ENCODE measurements at places on chromosomes 1 and 21. TPM values are rescaled to one million over a fixed set of nuclear protein-coding genes. Genes with fewer than 3 reads are reported as not detected.

DNA sequence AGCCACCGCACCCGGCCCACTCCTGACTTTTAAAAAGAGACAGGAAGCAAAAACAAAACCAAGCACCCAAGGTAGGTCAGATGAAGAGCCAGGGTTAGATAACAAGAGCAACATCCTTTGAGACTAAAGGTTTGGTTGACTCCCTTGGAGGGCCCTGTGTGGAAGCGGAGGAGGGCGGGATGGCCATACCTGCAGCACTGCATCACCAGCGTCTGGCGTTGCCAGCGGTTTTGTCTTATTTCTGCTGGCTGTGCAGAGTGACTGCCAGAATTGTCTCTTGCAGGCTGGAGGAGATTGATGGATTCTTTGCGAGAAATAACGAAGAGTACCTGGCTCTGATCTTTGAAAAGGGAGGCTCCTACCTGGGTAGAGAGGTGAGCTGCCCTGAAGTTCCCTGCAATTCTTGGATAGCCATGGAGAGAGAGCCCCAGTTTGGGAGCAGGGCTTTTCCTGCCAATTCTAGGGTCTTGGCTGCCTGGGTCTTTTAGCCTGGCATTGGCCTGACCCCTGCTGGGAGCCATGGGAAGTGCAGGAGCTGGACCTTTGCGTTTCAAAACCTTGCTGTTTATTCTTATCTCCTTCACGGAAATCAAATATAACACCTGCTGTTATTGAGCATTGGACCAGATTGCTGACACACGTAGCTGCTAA is 24.0 kb downstream of the QSOX1 start:
- H3K36me3 ChIP-seq: no peaks in the 10 kb centered on the region
- H3K4me1 ChIP-seq: peaks cover 5% of the 10 kb centered on the region
- H3K27me3 ChIP-seq: no peaks in the 10 kb centered on the region
- H3K4me3 ChIP-seq: no peak overlapping the region
- no peak overlapping the region for H3K27ac ChIP-seq

DNA sequence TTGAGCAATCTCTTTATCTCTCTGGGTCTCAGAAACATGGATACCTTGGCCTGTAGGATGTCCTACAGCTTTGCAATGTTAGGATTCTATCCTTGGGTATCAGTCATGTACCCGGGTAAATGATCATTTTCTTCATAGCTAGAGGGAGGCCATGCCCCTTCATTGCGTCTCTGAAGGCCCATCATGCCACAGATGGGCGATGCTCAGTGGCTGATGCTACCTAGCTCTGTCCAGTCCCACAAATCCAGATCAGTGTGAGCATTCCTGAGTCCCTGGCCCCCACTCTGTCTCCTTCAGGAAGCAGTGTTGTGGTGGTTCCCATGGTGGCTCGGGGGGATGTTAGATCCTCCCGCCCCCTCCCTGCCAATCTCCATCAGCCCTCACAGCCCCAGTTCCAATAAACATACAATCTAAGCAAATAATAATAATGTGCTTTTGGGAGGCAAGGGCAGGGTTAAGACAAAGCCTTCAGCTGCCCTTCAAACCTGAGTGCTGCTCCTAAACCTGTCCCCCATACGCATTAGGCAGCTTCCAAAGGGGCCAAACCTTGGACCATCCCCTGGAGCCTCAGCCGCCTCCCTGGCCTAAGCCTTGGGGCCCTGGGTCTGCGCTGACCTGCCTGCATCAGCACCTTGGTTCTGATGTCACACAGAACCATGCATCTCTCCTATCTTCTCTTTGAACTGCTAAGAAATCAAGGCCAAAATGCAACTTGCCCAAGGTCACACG is 681 bp upstream of the GPR61 start:
- no peaks in the 10 kb centered on the region for H3K27me3 ChIP-seq
- H3K4me1 ChIP-seq: no peaks in the 10 kb centered on the region
- H3K27ac ChIP-seq: no peak overlapping the region
- H3K4me3 ChIP-seq: no peak overlapping the region
- no peak for DNase-seq

FCGR3A gene
- 2.3 TPM for total RNA-seq

LAD1 gene
- 4.8 TPM for total RNA-seq

CD1C gene
- 0.55 TPM for total RNA-seq

DNA sequence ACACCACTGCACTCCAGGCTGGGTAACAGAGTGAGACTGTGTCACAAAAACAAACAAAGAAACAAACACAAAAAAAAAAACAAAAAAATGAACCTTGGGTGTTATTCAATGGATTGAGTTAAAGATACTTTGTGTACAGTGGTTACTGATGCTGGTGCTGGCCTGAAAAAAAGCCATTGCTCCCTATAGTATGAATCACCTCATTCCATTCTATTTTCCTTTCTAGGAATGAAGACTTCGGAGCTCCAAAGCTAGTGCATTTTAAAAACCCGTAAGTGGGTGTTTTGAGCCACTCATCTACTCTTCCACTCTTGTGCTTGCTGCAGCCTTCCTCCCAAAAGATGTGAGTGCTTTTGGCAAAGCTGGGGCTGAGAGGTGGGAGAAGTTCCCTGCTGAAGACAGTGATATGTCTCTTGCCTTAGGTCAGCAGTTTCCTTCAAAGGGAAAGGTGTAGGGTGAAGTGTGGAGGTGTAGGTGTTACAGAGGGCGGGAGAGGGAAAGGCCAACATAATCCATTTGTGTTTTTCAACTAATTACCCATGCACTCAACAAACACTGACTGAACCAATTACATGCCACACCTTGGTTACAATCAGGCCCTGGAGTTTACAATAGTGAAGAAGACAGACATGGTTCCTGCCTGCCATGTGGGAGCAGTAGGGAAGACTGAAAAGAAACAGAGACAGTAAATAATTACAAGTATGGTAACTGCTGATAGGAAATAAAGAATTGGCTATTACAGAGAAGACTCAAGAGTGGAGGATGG is 55.0 kb upstream of the SERBP1 start:
- DNase-seq: no peak
- no peaks in the 10 kb centered on the region for H3K27me3 ChIP-seq
- H3K4me1 ChIP-seq: no peaks in the 10 kb centered on the region
- H3K36me3 ChIP-seq: no peaks in the 10 kb centered on the region

DNA sequence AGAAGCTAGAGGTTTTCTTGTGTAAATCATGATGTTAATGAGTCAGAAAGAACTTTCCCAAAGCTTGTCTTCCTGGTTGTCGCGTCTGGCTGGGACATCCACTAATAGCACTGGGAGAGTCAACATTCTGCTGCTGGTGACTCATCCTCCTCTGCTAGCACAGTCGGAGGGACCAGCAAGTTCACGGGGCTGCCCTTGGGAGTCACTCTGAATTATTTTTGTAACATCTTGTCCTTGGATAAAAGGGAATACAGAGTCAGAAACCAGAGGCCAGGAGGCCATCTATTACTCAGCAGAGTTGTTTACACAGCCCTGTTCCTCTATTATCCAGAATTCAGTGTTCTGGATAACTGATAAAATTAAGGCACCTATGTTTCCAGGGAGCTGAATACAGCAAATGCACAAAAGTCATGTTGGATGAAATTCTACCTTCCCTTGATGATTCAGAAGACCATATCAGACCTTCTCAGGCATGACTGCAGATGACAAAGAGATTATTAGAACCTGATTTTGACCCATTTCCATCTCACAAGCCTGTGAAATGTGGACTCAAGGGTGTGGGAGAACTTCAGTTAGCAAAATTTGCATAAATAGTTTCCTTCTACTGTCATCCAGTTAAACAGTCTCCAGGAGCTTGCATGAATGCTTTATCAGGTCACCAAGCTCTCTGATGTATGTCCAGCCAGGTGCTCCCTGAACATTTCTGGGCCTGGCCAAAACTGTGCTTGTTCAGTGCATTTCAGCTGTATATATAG is 68.1 kb downstream of the JAK1 start:
- H3K36me3 ChIP-seq: no peaks in the 10 kb centered on the region
- DNase-seq: peak; percentile 89
- H3K27ac ChIP-seq: peak overlapping the region; percentile 64
- no peaks in the 10 kb centered on the region for H3K27me3 ChIP-seq
- H3K4me3 ChIP-seq: no peak overlapping the region
- peaks cover 6% of the 10 kb centered on the region for H3K4me1 ChIP-seq

NECTIN4 gene
- not detected for total RNA-seq

HTR6 gene
- total RNA-seq: not detected

PHLDA3 gene
- 16.0 TPM for total RNA-seq

OR6N1 gene
- not detected for total RNA-seq

DNA sequence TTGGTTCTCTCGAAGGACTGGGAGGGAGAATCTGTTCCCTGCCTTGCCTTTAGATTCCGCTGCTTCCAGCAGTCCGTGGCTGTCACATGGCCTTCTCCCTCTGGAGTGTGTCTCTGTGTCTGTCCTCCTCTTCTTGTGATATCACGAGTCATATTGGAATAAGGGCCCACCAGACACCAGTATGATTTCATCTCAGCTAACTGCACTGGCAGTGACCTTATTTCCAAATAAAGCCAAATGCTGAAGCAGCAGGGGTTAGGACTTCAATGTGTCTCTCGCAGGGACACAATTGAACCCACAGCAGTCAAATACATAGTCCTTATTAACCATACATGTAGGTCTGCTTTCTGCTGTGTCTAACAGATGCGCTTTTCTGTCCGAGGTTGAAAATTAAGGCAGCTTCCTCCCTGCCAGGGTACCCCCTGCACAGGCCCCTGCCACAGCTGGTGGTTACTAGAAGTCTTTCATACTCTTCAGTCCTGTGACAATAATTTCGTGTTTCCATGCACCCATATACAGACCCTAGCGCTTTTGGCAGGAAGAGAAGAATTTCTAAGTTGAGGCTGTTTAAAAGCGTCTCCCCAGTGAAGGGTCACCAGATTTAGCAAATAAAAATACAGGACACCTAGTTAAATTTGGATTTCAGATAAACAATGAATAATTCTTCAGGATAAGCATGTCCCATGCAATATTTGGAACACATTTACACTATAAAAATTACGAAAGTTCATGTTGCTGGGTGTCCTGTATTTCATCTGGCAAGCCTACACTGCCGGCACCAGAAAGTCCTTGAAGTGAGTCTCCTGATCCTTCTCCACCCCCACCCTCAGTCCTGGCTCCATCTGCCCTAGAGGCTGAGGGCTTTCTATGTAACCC is 182.1 kb downstream of the ETS2 start:
- no peaks in the 10 kb centered on the region for H3K36me3 ChIP-seq
- no peaks in the 10 kb centered on the region for H3K27me3 ChIP-seq
- H3K27ac ChIP-seq: peak overlapping the region; percentile 27
- H3K4me1 ChIP-seq: peaks cover 22% of the 10 kb centered on the region

GRCh38 chr1:7587773-7588456 is 183.2 kb upstream of the VAMP3 start:
- no peaks in the 10 kb centered on the region for H3K4me1 ChIP-seq
- no peak overlapping the region for H3K4me3 ChIP-seq
- H3K36me3 ChIP-seq: no peaks in the 10 kb centered on the region
- no peak overlapping the region for H3K27ac ChIP-seq
- DNase-seq: no peak
- no peaks in the 10 kb centered on the region for H3K27me3 ChIP-seq

- no peak for DNase-seq
- no peak overlapping the region for H3K27ac ChIP-seq
Observed at GRCh38 chr1:201267481-201268229, 15.7 kb upstream of the PKP1 start.

DNA sequence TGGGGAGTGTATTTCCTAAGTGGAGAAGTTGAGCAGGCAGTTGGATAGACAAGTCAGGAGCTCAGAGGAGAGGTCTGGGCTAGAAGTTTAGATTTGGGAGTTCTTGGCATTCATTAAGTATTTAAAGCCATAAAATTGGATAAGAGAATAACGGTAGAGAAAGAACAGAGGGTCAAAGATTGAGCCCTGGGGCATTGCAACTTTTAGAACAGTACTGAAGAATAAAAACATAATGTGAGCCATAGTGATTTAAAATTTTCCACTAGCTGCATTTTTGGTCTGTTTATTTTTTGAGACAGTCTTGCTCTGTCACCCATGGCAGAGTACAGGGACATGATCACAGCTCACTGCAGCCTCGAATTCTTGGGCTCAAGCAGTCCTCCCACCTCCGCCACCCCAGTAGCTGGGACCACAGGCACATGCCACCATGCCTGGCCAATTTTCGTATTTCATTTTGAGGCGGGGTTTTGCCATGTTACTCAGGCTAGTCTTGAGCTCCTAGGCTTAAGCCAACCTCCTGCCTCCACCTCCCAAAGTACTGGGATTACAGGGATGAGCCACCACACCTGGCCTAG is 85.9 kb upstream of the SOX13 start:
- H3K36me3 ChIP-seq: no peaks in the 10 kb centered on the region
- H3K27me3 ChIP-seq: no peaks in the 10 kb centered on the region
- H3K4me3 ChIP-seq: no peak overlapping the region
- no peak overlapping the region for H3K27ac ChIP-seq
- no peaks in the 10 kb centered on the region for H3K4me1 ChIP-seq

- H3K27ac ChIP-seq: peak overlapping the region; percentile 7
- DNase-seq: no peak
- no peaks in the 10 kb centered on the region for H3K4me1 ChIP-seq
- no peaks in the 10 kb centered on the region for H3K36me3 ChIP-seq
- H3K4me3 ChIP-seq: no peak overlapping the region
- no peaks in the 10 kb centered on the region for H3K27me3 ChIP-seq
Observed at GRCh38 chr1:109995536-109995935, 11.0 kb downstream of the AHCYL1 start.

DNA sequence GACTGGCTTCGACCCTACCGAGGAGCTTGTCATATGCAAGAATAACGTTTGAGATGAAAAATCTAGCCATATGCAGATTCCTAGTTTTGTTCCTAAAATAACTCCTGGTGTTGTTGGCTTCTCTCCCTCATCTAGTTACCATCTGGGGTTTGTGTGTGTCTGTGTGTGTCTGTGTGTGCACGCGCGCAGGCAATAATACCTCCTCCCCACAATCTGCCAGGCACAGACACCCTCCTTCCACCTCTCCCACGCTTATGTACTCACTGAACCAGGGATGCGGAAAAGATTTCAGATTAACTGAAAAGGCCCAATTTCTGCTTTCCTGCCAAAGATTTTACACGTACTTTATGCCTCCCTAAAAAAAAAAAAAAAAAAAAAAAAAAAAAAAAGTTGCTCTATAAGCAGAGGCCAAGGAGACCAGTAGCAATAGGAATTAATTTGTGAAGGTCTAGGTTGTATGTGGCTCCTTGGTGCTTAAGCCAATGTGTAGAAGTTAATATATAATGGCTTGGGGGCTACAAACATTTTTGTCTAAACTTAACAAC is 452.7 kb downstream of the NUF2 start:
- no peaks in the 10 kb centered on the region for H3K36me3 ChIP-seq
- H3K4me3 ChIP-seq: no peak overlapping the region
- no peaks in the 10 kb centered on the region for H3K27me3 ChIP-seq
- H3K4me1 ChIP-seq: no peaks in the 10 kb centered on the region
- DNase-seq: peak; percentile 22

SERBP1 gene
- 155 TPM for total RNA-seq

DNA sequence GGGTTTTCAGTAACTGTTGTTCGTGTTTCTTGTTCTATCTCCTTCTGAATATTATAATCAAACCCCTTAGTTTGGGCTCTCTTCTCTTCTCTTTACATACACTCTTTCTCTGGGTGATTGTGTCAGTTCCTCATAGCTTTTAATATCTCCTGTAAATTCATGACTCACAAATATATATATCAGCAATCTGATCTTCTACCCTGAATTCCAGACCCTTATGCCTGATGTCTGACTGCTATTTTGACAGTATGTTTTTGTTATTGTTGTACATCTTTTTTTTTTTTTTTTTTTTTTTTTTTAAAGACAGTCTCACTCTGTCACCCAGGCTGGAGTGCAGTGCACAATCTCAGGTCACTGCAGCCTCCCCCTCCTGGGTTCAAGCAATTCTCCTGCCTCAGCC is 70.8 kb upstream of the MPC2 start:
- DNase-seq: no peak
- H3K27ac ChIP-seq: no peak overlapping the region
- H3K4me1 ChIP-seq: no peaks in the 10 kb centered on the region
- no peak overlapping the region for H3K4me3 ChIP-seq
- no peaks in the 10 kb centered on the region for H3K27me3 ChIP-seq
